HAP-1 (cell line): ENCODE measurements at places on chromosomes 11 and 22.

DNA sequence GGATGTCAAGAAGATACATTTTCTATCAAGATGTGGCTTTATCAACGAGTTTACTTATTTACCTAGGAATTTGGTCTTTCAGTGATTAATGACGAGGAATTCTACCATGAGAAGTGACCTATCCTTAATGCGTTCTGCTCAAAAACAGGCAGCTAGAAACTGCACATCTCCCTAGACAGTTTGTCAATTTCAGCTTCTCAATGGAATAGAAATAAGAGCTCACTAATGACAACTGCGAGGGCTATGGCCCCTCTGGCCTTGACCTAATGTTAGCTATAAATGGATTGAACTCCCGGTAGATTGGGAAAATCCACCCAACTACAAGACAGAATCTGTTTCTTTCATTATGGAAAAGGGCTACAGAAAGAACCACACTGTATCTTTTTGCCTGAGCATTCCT, 223.4 kb downstream of the CADM1 start:
- no peak for DNase-seq

DNA sequence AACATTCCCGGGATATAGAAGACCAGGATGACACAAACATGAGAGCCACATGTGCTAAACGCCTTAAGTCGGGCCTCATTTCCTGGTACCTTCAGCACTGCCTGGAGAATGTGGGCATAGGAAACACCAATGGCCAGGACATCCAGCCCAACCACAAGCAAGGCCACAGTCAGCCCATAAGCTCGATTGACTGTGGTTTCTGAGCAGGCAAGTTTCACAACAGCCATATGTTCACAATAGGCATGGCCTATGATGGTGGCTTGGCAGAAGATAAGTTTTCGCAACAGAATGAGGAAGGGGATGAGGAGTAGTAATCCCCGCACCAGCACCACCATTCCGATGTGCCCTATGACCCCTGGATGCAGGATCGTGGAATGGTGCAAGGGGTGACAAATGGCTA, 26.9 kb upstream of the OR56A1 start:
- DNase-seq: no peak

DNA sequence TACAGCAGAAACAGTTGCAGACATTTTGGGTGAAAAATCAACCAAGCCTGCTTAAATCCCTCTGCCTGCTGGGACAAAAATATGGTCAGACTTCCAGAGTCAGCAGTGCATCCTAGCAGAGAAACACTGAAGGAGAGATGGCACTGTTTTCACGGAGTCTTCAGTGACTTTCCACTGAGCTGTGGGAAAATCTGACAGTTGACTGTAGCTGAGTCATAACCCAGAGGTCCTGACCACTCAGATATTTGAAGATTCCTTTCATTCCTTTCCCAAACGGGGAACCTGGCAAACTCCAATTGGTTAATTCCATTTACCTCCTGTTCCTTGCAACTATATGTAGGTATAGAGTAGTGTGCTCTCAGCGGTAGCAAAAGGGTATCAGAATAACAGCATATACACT, 20.9 kb upstream of the UPB1 start:
- no peak for DNase-seq

GRCh38 chr22:19691721-19692341, 22.5 kb upstream of the SEPTIN5 start:
- DNase-seq: no peak

DNA sequence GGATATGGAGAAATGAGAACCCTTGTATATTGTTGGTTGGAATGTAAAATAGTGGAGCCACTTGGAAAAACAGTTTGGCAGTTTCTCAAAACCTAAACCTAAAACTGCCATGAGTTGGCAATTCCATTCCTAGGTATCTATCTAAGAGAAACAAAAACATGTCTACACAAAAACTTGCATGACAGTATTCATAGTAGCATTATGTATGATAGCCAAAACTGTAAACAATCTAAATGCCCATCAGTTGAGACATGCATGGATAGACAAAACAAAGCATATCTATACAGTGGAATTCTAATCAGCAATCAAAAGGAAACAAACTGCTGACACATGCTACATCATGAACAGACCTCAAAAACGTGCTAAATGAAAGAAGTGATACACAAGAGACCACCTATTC, 34.9 kb downstream of the TRAF6 start:
- DNase-seq: no peak

DNA sequence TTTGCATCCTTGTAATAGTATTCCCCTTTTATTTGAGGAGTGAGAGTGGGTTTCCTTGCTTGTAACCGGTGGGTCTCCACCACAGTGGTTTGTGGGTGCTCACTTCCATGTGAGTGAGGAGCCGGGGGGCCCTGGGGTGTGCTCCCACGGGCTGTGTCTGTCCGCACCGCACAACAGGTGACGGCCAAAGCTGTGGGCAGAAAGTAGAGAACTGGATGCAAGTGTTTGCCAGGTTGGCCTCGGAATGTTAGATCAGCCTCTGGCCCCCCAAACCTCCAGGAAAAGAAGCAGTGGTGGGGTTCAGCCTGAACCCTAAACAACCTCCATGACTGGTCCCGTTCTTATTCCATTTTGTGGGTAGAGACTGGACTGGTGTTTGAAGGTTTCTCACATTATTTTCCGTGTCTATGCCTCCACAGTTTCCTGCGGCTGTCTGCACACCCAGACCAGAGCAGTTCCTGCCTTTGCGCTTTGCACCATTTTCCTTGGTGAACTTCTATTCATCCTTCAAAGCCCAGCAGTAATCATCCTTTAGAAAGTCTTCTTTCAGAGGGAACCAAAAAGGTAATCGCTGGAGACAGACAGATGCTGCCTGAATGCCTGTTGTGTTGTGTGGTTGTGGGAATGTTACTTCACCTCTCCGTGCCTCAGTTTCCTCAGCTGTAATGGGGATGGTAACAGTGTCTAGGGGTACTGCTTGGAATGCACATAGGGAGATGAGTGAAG, 77.2 kb downstream of the MYEOV start:
- DNase-seq: no peak

DNA sequence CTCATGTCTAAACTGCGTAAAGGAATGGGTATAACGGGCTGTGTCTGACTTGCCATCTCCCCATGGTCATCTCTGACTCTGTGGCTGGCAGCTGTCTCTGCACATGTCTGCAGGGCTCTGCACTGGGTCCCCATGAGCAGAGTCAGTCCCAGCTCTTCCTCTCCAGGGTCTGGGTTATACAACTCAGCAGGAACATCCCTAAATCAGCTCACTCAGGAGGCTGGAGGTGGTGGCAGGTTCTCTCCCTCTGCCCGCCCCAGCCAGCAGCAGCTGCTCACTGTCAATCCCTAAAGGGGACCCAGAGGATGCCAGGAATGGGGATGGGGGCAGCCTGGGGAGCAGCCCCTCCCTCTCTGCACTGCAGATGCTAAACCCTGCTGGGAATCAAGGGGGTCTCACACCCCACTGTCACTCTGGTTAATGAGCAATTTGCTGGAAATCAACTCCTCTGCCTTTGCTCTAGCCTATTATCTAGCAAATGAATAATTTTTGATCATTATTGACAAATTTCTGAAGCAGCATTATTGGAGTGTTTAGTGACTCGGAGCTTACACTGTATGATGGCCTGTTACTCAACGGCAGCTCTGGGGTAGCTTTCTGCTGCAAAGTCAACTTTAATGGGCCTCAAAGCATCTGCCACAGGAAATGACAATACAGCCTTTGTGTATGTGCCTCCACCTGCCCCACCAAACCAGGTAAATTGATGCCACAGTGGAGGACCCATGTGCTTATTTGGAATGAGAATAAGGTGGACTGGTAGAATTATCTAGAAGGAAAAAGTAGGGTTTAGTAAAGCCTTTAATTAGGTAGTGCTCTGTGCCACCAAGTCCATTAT, 55.7 kb upstream of the SHANK2 start:
- no peak for DNase-seq

DNA sequence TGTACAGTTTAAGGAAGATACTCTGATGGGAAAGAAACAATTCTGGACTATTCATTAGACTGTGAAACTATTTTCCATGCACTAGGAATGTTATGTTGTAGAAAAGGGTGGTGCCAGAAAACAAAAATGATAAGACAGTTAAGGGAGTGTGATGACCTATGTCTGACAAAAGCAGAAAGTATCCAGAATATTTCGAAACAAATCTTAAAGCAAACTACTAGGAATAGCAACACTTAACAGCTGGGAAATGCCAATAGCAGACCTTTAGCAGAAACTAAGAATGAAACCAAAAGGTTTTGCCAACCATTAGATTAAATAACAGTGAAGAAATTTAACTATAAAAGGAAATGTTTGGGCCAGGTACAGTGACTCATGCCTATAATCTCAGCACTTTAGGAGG, 3.3 kb upstream of the ARHGAP20 start:
- DNase-seq: no peak

DNA sequence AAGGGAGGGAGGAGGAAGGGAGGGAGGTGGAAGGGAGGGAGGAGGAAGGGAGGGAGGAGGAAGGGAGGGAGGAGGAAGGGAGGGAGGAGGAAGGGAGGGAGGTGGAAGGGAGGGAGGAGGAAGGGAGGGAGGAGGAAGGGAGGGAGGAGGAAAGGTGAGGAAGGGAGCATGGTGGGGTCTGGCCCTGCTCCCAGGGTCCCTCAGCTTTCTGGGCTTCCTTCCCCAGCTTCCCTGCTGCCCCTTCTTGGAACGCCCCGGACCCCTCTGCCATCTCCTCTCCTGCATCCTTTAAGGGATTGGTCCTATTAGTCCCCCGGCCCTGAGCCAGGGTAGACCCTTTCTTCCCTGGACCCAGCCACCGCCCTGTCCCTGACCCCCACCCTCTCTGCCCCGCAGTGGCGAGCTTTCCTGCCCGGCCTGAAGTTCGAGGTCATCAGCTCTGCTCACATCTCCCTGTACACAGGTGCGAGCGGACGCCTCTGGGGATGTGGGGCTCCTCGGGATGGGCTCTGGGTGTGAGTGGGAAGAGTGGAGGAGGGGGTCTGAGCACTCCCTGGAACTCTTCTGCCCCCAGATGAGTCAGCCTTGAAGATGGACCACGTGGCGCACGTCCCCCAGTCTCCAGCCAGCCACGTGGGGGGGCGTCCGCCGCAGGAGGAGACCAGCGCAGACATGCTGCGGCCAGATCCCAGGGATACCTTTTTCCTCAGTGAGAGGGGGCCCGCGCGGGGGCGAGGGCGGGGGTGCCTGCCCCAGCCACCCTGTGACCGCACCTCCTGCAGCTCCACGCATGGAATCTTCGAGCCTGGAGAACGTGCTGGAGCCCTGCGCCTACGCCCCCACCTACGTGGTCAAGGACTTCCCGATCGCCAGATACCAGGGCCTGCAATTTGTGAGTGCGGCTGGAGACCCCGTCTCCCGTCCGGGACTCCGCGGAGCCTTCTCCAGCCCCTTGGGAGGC, 6.0 kb downstream of the B4GALNT4 start:
- no peak for DNase-seq

DNA sequence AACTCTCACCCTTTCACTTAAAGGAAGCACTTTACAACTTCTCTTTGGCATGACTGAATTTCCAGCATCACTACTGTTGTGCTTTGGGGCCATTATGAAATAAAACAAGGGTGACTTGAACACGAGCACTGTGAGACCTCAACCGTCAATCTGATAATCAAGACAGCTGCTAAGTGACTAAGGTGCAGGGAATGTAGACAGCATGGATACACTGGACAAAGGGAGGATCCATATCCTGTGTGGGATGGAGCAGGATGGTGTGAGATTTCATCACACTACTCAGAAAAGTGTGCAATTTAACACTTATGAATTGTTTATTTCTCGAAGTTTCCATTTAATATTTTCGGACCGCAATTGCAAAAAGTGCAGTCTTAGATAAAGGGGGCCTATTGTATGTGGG, 16.1 kb upstream of the EXPH5 start:
- no peak for DNase-seq

- DNase-seq: no peak
Measured at GRCh38 chr22:32815943-32816342, 14.4 kb downstream of the TIMP3 start.

DNA sequence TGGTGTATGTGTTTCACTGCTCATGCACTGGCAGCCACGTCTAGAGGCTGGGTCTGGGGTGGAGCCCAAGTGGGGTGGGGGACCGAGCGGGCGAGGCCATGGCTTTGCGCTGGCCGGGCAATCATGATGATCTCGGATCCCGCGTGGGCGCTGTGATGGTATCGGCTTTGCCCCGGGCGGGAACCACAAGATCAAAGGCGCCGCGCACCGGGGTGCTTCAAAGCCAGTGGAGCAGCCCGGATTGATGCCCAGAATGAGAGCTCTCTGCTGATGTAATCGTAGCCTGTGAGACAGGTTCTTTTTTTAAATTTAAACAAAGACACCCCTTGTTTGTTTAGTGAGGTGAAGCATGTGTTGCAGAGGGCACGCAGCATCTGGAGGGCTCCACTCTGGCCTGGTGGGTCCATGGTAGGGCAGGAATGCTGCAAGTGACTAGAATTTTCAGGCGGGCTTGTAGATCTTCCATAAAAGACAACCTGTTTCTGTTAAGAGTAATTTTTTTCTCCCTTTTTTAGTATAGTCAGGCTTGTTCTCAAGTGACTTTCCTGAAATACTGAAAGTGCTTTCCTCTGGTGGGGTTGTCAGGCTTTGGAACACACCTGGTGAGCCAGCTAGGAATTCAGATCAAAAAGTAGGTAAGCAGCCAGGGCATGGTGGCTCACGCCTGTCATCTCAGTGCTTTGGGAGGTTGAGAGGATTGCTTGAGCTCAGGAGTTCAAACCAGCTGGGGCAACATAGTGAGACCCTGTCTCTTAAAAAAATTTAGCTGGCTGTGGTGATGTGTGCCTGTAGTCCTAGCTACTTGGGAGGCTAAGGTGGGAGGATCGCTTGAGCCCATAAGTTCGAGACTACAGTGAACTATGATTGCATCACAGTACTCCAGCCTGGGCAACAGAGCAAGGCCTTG, 40.7 kb downstream of the ZNRF3 start:
- no peak for DNase-seq

DNA sequence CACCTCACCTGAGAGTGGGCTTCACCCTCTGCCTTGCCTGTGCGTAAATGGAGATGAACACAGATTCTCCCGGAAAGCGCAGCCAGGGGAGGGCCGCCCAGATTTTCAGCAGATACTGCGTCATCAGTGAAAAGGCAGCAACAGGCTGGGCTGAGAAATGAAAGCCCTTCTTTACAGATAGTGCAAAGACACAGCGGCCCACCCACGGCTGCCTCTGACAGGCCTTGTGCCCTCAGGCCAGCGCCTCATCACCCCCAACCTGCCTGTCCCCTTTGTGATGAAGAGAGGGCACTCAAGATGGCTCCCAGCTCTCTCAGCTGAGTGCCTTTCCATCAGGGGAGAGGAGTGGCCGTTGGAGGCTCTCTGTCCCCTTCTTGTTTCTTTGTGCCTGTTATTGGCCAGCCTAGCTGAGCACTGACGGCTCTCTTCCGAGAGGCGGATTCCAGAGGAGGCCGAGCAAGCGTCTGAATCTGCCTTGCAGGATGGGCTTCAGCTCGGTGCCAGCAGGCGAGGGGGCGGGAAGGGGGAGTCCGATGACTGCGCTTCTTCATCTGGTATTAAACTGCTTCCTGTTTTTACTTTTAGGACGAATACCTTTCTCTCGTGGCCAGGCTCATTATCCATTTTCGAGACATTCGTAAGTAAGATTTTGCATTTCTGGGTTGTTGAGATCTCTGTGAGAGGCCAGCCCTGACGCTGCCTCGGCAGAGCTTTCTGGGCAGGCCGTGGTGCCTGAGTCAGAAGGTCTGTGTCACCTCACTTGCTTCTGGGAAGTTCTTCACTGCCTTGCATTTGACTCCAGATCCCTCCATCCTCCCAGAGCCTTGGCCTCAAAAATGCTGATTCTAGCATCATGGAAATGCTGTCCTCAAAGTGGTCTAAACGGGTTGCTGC, 43.7 kb downstream of the MED15 start:
- DNase-seq: no peak
